ENCODE measurements at places on chromosomes 7 and 10.

GRCh38 chr10:89575031-89575430 lies 39.6 kb upstream of the SLC16A12 start:
- DNase-seq = no peak

DNA sequence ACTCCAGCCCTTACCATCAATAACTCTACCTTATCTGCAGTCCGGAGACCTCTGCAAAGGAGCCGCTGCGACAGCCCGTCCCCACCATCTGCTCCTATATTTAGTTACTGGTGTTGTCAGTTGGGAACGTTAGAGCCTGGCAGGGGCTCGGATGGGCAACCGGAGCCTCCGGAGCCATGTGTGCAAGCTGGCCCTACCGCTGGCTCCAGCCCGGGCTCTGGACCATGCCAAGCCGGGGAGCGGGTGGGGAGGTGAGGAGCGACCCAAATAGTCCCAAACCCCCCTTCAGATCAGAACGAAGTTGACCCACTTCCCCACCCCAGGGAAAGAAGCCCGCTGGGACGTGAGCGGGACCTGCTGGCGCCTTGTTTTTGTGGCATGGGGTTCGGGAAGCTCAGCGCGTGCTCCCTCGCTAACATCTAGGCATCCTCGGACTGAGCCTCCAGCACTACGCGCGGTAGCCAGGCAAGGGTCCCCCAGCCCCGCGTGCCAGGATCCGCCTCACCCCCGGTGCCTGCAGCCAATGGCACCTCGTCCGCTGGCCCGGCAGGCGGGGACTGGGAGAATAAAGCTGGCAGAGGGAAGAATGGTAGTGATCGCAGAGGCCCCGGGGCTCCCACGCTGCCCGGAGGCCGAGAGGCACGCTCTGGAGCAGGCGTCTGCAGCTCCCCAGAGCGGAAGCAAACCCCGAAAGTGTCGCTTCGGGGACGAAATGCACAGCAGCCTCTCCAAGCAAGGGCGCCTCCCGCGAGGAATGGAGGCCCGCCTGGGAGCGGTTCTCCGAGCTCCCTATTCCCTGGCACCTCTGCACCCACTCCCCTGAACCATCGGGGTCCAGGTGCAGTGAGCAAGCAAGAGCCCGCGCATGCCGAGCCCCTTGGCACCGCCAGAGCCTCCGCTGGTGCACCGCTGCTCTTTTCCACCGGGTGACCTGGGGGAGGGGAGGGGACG lies 679 bp downstream of the LRRC20 start:
- DNase-seq = peak; percentile 5

DNA sequence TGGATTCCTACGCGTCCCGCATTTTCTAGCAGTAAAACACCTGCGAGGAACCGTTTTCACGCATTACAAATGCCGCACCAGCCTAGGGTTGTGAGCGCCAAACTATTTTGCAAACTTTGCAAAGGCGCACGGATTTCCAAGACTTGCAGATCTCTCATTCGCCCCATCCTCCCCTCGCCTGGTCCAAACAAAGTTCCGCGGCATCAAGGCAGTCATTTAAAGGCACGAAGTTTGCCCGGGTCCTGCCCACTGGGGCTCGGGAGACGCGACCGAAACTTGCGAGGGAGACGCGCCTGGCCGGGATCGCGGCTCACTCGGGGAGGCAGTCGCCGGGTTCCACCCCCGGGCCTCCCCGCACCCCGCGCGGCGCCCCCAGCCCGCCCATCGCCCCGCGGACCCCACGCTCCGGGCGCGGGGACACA lies 613 bp downstream of the USP6NL start:
- peak; percentile 9 for DNase-seq

- DNase-seq = no peak
Observed at GRCh38 chr7:111730476-111731300, 168.4 kb upstream of the IMMP2L start.

- DNase-seq = no peak
Observed at GRCh38 chr7:76231071-76231470, 29.4 kb downstream of the SRRM3 start.

- DNase-seq = no peak
Observed at GRCh38 chr10:51501396-51501795, 198.0 kb downstream of the CSTF2T start.

- DNase-seq = no peak
Observed at GRCh38 chr7:71633551-71634008, 501.6 kb downstream of the GALNT17 start.

GRCh38 chr7:13153742-13154141 lies 466.3 kb downstream of the ARL4A start:
- DNase-seq = no peak

DNA sequence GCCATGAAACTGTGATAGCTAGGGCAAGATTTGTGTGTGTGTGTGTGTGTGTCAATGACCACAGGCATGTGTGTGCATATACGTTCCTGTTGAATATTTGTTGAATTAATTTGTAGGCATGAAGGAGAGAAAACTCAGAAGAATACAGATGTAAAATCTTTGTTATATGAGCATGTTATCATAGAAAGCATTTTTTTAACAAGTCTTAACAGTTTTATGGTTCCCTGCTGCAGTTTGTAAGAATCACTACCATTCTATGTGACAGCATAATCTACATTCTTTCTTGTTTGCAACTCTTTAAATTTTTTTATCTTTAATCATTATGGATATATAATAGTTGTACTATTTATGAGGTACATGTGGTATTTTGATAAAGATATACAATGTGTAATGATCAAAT lies 130.3 kb downstream of the CD36 start:
- no peak for DNase-seq
